ENCODE measurements at places on chromosomes 6 and 20.

DNA sequence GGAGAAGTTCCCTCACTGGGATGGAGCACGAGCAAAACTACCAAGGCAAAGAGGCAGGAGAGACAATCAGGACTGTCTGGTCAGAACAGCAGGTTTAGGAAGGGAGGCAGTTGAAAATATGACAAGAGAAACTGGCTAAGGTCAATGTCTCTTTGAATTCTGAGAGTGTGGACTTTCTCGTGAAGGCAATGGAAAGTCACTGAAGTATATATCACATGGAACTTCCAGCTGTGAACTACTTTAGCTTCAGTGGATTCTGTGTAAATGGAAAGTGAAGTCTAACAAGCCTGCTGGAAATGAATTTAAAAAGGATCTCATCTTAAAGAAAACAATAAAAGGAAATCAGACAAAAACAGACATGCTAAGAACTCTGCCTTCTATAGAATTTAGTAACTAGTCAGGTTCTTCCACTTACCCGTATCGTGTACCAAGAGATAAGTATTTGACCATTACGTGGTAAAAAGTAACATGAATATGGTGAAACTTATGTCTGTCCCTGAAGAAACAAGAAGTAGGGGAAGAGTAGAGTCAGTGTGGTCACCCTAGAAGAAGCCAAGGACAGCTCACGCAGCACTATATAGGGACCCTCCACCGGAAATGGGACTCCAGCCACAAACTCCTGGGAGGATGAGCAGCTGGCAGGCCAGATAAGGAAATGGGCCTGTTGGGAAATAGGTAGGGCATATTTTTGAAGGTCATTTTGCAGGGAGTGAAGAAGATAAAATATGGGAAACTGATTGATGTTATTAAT, 123.4 kb downstream of the MAP7 start:
- DNase-seq: no peak

DNA sequence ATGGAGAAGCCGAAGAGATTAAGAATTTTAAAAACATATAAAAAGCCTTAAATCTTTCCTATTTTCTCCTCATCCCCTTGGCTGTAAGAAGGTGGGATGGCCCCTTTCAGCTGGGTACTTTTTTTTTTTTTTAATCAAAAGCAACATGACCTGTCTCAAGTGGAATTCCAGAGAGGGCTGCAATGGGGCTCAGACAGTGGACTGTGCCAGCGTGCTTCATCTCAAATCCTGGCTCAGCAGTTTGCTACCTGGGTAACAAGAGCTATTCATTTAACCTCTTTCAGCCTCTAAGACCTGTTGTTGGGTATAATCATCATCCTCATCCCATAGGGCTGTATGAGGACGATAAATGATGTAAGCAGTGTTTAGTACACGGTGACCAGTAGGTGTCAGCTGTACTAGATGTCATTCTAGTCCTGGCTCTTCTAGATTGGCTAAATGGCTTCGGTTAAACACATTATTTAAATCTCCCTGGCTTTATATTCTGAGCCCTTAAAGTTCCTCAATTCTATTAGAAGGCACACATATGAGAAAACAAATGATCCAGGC, 6.9 kb upstream of the PPP1R3G start:
- no peak for DNase-seq

DNA sequence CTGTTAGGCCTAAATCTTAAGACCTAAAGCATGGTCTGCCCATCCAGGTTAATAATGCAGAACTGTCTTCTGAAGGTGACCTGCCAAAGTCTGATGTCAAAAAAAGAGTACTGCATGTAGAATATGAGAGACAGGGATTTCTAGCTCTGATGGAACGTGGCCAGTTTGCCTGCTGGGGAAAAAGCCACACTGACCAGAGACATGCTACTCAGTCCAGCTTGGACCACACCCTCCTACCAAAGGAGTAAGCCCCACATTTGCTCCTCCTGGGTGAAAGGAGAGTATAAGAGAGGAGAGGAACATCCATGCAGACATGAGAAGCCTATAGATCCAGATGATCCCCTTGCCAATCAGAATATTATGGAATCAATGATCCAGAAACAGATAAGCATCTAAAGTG, 229.9 kb upstream of the RUNX2 start:
- DNase-seq: no peak

- DNase-seq: no peak
Measured at GRCh38 chr6:18507561-18507960, 120.4 kb downstream of the RNF144B start.

GRCh38 chr6:38673397-38674165, 29.4 kb downstream of the GLO1 start:
- DNase-seq: no peak

- DNase-seq: no peak
Measured at GRCh38 chr6:38159596-38159995, 340.1 kb downstream of the ZFAND3 start.

DNA sequence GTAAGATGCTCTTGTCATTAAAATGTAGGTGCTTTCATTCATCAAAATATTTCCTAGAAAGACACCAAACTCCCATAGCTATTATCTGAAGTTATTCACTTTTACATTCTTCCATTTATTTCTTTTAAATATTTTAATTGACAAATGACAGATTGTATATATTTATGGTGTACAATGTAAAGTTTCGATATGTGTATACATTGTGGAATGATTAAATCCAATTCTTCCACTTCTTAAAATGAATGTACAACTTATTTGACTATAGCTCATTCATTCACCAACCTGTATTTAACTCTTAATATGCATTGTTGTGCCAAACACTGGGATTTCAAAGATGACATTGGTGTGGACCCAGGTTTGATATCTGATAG, 41.0 kb downstream of the CCN2 start:
- no peak for DNase-seq

DNA sequence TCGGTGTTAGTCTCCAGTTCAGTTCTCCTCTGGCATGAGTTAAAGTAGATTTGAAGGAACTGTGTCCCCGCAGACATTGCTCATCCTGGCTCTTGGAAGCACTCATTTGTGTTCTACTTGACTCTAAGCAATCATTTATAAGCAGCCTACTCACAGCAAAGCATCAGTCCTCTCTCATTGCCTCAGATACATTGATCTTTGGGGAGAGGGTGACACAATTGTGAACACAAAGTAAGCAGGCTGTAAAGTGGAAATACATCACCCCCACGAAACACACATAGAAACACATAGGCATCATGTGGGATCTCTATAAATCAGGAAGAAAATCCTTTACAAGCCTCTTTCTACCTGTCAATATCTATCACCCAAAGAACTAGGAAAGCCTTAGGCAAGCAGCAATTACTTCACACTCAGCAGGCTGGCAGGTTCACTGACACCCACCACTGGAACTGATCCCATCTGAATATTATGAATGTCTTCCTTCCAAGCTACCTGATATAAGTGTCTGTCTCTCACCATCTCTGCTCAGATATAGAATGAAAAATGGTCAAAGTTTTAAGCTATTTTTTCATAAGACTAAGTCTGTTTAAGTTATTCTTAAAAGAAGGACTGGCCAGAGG, 675.8 kb downstream of the HACE1 start:
- no peak for DNase-seq

DNA sequence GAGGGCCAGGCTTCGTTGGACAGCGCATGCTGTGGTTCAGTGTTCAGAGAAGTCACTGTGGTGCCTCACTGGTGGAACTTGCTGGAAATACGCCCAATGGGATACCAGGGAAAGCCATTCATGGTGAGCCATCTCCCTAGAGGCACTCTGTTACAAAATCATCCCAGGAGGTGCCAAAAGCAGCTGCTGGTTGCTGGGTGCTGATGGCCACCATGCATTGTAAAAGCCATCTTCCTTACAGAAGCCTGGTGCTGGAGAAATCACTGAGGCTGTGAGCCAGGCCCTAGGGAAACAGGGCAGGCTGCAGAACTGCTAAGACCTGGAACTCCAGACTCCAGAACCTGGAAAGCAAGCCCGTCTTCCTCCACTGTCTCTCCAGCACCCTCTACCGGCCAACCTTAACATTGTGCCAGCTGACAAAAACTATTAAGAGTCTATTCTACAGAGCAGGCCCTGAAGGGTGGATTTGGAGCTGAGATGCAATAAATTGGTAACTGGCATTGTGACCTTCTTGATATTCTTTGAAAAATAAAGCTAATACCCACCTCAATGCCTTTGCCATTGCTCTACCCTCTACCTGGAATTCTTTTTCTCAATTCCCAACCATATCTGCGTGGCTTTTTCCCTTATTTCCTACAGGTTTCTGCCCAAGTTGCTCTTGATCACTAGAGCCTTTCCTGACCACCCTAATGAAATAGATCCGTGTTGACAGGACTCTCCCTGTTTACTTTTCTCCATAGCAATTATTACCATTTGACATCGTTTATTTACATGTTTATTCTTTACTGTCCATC, 18.5 kb downstream of the SNRPB start:
- DNase-seq: peak; percentile 40
